Activated naive CD4-positive, alpha-beta T cell treated with Interleukin-2 at 50 U/mL for 16 hours (primary cell): ENCODE measurements at places on chromosomes 13 and 19.

DNA sequence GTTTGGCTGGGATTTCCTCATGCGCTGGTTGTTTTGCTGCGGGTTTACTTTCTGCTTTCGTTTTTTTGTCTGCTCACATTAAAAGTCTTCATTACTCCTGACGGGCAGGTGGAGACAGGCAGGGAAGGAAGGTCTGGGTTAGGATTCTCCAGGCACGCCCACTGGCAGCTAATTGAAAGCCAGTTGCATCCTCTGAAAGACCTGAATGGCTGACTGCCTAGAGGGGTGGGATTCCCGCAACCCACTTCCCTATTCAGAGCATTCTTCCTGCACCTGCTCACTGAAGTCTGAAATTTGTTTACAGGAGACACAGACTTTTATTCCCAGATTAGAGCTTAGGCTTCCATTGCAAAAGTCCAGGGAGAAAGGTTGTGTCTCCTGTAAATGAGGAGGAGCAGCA is 172.0 kb downstream of the UQCRFS1 start:
- no peak for DNase-seq

DNA sequence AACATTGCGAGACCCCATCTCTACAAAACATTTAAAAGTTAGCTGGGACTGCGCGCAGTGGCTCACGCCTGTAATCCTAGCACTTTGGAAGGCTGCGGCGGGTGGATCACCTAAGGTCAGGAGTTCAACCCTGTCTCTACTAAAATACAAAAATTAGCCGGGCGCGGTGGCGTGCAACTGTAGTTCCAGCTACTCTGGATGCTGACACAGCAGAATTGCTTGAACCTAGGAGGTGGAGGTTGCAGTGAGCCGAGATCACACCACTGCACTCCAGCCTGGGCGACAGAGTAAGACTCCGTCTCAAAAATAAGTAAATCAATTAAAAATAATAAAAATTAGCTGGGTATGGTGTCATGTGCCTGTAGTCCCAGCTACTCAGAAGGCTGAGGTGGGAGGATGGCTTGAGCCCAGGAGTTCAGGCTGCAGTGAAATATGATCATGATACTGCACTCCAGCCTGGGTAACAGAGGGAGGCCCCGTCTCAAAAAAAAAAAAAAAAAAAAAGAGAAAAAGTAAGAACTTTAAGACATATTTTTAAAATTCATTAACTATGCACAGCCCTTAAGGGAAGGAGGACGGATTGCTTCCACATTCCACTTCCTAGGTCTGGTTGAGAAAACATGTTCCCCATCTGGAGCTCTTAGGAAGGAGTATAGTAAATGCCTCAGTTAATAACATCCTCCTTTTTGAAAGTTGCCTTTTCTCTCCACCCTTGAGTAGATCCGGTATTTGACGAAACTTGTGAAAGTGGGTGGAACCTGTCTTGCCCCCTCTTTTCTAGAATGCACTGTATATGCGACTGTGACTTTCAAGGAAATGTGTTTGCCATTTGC is 26.1 kb downstream of the EXOC3L2 start:
- DNase-seq, result no peak

- no peak for DNase-seq
Observed at GRCh38 chr13:48890391-48890790, 85.3 kb upstream of the FNDC3A start.

- no peak for DNase-seq
Observed at GRCh38 chr13:109672545-109672944, 113.8 kb downstream of the IRS2 start.

GRCh38 chr13:38223089-38223488 is 126.6 kb upstream of the UFM1 start:
- DNase-seq, result no peak

- no peak for DNase-seq
Observed at GRCh38 chr19:18426416-18426767, 7.2 kb downstream of the SSBP4 start.

DNA sequence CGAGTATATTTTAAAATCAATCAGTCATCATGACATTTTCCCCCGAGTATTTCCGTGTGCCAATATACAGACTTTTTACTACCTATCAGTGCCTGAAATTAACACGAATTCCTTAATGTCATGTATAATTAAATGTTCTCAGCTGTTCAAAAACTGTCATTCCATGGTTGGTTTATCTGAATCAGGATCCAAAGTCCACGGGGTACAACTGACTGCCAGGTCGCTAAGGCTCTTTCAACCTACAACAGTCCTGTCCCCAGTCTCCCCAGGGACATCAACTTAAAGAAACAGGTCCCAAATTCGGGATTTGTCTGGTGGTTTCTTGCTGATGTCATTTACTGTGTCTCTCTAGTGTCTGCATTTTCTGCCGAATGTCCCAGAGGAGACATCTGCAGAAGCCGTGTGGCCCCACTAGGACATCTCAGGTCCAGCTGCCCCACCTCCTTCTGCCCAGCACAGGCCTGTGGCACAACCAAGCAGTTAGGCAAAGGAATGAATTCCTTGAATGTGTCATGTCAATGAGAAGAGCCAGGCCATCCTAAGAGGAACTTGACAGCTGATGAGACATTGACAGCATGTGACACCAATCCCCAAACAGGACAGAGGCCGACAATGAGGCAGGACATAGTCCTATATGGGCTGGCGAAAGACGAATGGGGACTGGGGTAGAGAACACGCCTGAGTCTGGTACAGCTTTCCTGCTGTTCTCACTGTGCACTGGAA is 109.5 kb downstream of the STK24 start:
- no peak for DNase-seq

DNA sequence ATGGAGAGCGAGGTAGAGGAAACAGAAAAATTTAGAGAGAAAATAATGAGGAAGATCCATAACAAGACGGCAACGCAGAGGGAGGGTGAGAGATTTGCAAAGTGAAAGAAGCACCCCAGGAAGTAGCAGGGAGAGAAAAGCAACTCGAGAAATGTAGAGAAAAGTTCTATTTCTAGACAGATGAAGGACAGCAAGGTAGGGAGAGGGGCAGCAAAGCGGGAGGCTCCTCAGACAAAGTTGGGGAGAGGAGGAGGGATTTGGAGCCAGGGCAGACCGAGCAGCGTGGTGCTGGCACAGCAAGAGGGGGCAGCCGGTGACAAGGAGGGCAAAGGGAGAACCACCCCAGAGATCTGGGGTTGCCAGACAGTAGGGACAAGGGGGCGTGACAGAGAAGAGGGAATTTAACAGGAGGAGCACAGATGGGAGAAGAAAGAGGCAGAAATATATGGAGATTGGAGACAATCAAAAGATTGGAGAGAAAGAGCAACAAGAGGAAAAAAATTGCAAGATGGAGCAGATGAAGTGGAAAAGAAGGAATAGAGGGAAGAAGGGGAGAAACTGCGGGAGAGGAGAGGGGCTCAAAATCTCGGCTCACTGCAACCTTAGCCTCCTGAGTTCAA is 989 bp downstream of the ZNF766 start:
- DNase-seq, result no peak

DNA sequence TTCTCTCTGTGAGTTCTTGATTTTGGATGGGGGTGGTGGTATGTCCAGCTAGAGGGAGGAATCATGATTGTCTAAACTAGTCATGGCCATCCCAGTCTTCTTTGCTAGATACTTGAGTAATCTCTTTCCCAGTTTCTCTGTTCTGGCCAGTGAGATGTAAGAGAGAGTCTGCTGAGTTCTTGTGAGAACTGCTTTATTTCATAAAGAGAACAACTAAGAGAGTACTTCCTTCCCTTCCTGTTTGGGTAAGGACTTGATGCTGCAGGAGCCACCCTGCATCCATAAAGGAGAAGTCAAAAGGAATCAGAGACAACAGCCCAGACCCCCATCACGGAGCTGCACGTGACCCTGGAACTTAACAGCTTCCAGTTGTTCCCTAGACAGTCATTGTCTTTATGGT is 3.0 kb upstream of the RASL11A start:
- no peak for DNase-seq

DNA sequence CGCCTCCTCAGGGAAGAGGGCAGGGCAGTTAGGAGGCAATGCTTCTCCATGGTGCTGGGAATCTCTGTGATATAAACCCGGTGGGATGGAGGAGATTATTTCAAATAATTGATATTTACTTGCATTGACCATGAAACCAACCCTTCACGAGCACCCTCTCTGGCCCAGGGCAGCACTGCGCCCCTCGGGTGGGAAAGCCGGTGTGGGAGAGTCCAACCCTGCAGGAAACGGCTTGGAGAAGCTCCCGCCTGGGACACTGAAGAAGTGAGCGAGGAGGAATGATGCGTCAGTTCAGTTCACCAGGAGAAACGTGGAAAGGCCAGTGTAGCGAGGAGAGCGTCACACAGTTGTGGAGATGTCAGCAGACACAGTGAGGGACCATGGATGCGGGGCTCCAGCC is 99.9 kb downstream of the COL4A2 start:
- no peak for DNase-seq

DNA sequence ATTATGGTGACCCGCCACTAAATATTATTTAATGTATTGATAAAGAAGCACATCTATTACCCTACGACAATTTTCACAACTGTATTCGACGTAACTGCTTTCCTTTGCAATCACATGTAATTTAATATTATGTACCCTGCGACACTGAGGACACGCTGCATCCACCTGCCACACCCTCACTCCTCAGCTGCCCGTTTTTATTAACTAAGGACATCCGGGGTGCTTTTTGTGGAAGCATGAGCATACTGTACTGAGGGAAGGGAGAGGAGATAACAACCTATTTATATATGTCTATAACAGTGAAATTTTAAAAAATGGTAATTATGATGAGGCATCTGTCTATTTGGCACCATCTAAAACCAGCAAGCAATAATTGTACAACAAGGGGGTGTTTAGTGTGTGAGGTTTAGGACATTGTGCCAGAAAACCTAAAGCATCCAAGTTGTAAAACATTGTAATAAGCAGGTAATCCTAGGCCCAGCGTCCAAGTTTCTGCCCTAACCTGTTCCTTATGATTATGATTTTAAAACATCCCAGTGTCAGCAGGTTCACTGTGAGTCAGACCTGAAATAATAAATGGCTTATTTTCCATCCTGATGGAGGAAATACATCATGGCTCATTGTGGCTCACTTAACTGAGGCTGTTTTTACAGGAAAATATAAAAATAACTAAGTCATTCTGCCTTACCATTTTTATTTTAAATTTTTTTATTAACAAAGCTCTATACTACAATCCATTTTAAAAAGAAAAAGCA is 56.3 kb downstream of the FOXO1 start:
- DNase-seq, result no peak

DNA sequence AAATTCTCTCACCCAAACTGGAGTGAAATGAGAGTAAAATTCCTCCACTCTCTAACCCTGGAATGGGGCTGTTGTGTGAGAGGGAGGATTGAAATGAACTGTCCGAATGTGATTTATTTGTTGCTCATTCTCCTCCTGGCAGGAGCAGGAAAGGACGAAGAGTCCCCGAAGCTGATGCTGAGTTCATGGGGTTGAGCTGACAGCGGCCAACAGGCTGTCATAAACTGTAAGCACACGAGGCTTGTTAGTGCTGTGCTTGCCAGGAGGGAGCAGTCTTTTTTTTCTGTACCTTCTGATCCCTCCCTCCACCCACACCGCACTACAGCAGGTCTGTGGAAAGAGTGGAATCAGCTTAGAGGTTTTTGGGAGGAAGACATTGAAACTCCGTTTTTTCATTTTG is 33.1 kb upstream of the ZNF331 start:
- no peak for DNase-seq

GRCh38 chr13:65600702-65601101 is 1629.4 kb downstream of the PCDH9 start:
- no peak for DNase-seq

DNA sequence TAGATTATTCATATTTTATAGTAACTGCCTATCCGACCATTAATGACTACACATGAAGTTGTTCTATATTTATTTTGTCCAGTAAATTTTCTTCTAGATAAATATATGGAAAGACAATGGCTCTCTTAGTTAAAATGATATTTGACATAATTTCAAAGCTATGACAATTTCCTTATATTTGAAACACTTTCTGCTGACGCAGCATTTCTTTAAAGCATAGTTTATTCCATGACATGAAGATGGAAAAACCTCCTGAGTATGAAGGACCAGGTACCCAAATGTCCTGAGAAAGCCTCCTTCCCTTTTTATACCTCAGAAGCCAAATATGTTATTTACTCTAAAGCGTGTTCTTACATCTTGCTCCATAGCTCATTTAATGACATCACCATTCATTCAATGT is 831.6 kb downstream of the EFNB2 start:
- no peak for DNase-seq

- DNase-seq, result no peak
Observed at GRCh38 chr19:42068756-42069571, 1.0 kb downstream of the GRIK5 start.

- no peak for DNase-seq
Observed at GRCh38 chr19:56176881-56177280, 1.1 kb downstream of the GALP start.

DNA sequence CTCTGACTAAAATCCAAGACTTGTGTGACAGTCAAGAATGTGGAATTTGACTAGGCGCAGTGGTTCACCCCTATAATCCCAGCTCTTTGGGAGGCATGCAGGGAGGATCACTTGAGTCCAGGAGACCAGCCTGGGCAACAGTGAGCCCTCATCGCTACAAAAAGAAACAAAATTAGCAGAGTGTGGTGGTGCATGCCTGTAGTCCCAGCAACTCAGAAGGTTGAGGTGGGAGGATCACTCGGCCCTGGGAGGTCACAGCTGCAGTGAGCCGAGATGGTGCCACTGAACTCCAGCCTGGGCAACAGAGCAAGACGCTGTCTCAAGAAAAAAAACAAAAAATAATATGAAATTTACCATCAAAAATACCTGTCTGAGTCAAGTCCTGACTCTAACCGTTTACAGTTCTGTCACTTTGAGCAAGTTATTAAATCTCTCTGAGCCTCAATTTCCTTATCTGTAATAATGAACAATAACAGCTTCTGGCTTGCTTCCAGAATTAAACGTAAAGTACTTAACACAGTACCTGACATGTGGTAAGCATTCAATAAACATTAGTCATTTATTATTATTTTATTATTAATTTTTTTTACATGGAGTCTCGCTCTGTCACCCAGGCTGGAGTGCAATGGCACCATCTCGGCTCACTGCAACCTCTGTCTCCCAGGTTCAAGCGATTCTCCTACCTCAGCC is 204.6 kb upstream of the TSC22D1 start:
- DNase-seq, result no peak
